Nephron progenitor cell (in vitro differentiated cells): ENCODE measurements at places on chromosomes 7 and 10.

DNA sequence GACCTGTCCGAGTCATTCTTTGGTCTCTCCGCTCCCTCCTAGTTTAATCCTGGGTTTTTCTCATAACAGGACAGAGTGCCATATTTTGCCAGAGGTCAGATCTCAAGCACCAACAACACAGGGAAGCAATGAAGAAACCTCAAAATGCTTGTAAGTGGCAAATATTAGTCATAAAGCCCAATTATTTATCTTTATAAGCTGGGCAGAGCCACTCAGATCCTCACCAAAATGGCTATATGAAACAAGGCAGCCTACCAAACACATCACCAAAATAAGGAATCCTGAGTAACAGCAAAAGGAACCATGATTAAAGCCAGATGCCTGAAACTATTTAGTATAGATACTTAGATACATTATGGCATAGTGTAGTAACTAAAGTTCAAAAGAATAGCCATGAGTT lies 4.7 kb downstream of the ECD start:
- DNase-seq = no peak

DNA sequence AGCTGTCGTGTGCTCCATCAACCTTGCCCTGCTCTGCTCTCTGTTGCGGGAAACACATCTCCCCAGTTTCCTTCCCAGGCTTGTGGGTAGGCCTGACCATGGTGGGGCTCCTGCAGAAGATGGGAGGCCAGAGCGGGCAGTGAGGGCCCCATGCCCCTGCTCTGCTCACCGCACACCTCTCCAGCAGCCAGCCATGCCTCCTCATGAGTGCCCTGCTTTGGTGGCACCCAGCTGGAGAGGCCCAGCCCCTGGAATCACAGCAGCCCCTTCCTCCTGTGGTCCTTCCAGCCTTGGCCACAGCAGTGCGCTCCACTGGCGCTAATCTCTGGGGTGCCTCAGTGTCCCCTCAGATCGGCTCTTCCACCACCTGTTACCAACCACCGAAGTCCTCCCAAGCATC lies 4.2 kb upstream of the OPN4 start:
- DNase-seq = no peak

DNA sequence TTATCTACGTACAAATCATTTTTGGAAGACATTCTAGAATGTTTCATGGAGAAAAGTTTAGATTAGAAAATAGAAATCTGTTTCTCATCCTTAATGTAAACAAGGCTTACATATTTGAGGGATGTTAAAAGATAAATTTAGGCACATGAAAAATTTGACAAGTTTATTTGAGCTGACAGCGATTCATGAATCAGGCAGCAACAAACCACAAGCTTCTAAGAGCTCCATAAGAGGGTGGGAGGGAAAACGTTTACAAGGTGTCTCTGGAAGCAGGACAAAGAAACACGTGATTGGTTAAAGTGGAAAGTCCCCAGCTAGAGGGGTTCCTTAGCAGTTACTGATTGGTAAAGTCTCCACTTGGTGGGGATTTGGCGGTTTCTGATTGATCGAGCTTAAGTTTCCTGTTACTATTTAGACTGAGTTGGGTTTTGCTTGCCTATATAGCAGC lies 228.9 kb upstream of the PITRM1 start:
- no peak for DNase-seq

GRCh38 chr7:36044101-36044892 lies 108.8 kb upstream of the EEPD1 start:
- no peak for DNase-seq

GRCh38 chr10:14296065-14296709 lies 34.5 kb downstream of the FRMD4A start:
- DNase-seq = peak; percentile 11

DNA sequence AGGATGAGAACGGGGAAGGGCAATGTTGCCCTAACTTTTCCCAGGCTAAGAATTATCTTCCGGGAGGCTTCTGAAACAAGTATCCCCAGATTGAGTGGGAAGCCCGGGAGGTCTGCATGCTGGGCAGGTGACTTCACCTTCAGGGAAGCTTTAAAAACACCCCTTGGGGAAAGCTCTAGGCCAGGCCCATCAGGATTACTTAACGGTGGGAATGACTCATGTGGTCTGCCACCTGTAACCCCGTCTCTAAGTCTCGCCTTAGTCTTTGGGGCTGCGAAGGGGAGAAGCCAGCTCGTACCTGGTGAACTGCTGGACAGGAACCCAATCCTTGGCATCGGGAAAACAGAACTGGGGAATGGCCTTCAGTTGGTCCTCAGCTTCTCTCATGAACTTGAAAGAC lies 80.1 kb upstream of the MKRN1 start:
- no peak for DNase-seq
